NCI-H2227 treated with DMSO at 0.1 percent for 48 hours (cell line): ENCODE measurements at places on chromosomes 7 and 10.

DNA sequence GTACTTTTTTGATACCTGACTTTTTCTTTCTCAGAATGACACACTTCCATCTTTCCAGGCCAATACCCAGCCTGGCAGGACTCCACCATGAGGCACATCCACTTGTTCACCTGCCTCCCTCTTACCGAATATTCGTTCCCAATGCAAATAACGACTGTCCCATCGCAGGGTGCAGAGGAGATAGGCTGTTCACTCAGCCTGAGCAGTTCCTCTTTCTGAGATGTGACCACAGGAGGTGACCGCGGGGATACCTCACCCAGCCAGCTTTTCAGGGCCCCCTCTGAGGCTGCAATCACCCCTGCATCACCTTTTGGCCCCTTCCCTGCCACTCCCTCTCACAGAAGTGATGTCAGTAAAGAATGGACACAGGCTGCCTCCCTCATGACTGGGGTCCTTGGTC is 28.3 kb downstream of the PTPRN2 start:
- no peak for DNase-seq

- no peak for DNase-seq
Observed at GRCh38 chr10:1679821-1680650, 57.3 kb downstream of the ADARB2 start.

DNA sequence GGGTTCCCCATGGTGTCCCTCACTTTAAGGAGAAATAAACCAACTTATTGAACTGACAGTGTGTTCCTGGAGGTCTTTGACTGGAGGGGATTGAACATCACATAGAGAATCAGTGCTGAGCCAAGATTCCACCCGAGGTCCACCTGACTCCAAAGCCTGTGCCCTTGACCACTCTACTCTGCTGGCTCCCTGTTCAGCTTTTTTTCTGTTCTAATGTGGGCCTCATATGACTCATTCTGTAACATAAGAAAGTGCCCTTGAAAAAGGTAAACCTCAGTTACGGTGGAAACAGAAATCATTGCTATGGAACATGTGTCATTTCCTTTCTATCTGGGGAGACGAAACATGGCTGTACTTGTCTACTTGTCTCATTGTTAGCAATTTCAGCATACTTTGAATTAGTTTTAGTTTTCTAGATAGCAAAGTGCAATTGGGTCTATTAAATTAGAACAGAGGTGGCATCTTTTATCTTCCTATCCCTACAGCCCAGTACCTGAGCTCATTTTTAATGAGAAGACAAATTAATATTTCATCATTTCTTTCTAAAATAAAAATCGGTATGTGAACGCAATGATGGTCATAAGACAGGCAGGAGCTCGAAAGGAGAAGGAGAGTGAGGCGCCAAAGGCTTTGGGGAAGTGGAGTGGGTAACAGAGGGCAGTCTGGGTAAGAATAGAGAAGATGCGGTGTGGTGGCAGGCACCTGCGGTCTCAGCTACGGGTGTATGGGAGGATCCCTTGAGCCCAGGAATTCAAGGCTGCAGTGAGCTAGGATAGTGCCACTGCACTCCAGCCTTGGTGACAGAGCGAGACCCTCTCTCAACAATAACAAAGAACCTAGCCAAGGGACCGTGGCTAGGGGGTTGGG is 1.5 kb downstream of the GSDME start:
- DNase-seq: no peak

DNA sequence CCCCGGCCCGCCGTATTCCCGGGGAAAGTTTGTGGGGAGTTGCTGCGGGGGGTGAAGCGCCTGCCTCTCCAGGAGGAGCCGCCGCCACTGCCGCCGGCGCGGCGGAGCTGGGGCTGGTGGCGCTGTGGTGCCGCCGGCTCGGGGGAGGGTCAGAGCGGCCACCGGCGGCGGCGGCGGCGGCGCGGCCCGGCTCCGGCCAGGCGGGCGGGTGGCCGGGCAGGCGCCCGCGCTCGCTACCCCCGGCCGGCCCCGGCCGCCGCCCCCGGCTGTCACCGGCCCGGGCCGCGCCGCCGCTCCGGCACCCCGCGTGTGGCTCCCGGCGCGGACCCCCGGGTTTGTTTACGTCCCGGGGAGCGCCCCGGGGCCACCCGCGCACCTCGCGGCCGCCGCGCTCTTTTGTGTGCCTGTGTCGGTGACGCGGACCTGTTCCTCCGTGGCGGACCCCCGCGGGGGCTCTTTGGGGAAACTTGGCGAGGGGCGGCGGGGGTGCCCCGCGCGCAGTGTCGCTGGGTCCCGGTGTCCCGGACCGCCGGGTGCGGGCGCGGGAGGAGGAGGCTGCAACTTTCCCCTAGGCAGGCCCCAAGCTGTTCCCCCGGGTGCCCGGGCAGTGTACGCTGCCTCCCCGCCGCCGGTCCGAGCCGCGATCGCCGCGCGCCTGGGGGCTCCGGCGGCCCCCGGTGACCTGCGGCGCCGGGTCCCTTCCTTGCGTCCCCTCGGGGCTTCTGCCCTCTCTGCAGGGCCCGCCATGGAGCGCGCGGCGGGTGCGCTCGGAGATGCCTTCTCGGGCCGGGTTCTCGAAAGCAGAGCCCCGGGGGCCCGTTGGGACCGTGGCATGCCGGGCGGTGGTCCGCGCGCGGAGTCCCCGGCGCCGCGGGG is 593 bp upstream of the CUX1 start:
- no peak for DNase-seq

DNA sequence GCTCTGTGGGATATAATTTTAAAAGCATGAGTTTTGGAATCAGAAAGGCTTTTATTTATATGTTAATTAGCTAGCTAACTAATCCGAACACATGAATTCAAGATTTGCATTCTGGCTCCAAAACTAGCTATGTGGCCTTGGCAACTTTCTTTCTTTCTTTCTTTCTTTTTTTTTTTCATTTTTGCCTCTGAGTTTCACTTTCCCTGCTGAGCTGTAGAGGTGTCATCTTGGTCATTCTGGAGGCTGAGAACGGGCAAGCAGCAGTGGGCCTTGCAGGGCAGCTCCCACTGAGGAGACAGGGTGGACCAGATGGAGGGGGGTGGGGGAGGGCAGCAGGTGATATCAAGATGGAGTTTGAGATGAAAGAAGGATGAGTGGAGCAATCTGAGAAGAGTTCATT is 24.8 kb upstream of the SFMBT2 start:
- DNase-seq: no peak
